GM19239 (cell line): ENCODE measurements at places on chromosomes 12 and 14.

DNA sequence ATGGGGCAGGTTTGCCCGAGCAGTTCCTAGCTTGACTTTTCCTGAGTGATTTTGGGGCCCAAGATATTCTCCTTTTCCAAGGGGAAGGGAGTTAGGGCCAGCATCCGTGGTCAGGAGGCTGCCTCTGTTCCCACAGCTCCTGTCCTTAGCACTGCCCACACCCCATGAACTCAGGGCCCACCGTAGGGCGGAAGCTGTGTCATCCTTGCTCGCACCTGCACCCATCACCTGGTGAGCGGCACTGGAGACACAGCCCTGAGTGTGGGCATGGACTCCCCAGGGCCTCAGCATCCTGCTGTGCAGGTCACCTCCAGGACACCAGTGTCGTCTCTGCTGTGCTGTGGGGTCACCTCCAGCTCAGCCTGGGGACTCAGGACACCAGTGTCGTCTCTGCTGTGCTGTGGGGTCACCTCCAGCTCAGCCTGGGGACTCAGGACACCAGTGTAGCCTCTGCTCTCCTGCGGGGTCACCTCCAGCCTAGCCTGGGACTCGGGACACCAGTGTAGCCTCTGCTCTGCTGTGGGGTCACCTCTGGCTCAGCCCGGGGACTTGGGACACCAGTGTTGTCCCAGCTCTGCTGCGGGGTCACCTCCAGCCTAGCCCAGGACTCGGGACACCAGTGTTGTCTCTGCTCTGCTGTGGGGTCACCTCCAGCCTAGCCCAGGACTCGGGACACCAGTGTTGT is 322.9 kb downstream of the ADGRD1 start:
- no peak for DNase-seq

DNA sequence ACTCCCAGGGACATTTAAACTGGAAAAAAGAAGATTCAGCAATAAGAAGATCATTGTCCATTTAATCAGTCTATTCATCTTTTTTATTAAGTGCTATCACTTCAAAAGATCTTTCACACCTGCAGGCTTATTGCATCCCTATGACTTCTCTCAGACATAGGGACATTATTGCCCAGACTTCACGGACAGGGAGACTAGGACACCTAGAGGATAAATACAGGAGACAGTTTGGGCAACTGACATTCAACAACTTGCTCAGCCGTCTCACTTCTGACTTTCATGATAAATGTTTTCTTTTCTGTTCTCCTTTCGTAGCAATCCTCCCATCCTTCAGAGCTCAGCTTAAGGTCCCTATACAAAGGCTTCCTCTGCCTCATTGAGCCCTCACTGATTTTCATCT is 84.3 kb downstream of the TMEM30B start:
- DNase-seq: no peak

DNA sequence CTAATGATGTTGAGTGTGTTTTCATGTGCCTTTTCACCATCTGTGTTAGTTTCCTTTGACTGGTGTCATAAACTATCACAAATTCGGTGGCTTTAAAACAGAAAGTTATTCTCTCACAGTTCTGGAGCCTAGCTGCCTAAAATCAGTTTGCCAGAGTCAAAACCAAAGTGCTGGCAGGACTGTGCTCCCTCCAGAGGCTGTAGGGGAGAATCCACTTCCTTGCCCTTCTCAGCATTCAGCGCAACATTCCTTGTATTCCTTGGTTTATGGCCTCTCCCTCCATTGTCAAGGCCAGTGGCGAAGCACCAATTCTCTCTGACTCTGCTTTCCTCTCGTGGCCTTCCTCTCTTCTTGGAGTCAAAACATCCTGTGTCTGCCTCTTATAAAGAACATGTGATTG is 174.2 kb upstream of the PDE3A start:
- no peak for DNase-seq

- DNase-seq: no peak
Observed at GRCh38 chr12:130540376-130540775, 175.7 kb downstream of the RIMBP2 start.

GRCh38 chr12:58263816-58264215 is 322.4 kb downstream of the ATP23 start:
- no peak for DNase-seq

DNA sequence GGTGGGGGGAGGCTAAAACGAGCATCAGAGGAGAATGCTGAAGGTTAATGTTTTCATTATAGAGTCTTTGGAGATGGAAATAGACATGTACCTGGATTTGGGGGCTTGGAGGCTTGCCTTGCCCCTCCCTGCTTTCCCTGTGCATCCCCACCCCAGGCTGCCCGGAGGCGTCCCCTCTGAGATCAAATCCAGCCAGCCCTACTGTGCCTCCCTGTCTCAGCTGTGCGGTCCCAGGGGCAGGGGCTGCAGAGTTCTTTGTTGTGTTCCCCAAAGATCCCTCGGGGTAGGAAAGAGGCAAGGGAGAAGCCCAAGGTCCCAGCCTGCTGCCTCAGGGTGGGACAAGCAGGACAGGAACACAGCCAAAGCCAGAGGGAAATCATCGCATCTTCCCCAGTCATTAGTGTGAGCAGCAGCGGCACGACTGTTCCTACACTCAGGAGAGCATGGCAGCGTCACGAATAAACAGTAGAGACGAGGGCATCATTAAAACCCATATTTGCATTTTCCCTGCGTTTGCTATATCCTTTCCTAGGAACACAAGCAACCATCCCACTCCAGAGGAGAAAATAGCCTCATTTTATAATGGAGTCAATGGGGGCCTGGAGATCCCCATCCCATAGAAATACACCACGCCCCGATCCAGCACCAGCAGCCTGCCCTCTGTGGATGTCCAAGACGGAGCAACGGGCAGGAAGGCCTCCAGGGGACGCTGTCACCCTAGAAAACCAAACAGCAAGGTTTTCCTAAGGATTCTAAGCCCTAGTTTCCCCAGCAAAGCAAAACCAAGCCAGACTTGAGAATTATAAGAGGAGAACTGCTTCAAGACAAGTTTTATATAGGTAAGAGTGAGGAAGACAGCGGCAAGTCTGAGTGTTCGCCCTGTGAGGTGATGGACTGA is 32.4 kb downstream of the ANO2 start:
- no peak for DNase-seq

DNA sequence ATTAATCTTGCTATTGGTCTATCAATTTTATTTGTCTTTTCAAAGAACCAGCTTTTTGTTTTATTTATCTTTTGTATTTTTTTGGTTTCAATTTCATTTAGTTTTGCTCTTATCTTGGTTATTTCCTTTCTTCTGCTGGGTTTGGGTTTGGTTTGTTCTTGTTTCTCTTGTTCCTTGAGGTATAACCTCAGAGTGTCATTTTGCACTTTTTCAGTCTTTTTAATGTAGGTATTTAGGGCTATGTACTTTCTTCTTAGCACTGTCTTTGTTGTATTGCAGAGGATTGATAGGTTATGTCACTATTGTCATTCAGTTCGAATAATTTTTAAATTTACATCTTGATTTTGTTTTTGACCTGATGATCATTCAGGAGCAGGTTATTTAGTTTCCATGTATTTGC is 92.7 kb upstream of the DCD start:
- DNase-seq: no peak

- DNase-seq: no peak
Observed at GRCh38 chr14:34693228-34693939, 21.0 kb downstream of the CFL2 start.

DNA sequence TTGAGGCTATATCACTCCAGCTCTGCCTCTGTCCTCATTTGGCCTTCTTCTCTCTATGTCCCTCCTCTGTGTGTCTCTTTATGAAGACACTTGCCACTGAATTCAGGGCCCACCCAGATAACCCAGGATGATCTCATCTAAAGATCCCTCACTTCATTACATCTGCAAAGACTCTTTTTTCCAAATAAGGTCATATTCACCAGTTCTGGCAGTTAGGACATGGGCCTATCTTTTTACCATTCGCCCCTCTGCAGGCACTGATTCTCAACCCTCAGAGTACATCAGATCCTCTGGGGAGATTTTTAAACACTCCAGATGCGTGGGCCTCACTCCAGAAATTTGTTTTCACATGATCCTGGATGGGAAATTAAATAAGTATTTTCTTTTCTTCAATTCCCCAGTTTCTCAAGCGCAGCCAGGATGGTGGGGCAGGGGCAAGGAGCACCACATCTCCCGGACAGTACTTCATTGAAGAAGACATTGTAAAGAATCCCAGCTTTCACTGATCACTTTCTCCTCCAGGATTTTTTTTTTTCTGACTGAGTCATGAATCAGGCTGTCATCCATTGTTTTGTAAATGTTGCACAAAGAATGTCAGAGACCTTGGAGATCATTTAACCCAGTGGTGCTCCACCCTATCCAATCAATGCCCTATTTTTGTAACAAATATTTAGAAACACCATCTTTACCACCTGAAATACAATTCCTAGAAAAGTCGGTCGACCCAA is 27.4 kb downstream of the CRACR2A start:
- no peak for DNase-seq

DNA sequence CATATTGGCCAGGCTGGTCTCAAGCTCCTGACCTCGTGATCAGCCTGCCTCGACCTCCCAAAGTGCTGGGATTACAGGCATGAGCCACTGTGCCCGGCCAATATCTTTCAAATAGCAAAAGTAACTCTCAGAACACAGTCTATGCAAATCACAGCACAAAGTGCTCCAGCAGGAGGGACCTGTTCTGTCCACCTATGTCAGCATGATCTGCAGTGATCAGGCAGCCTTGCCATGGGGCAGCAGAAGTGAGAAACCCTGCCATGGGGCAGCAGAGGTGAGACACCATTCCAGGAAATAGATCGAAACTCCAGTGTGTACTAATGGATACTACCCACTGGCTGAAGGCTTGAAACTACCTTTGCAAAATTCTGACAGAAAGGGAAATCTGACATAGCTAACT is 78.5 kb upstream of the EIF5 start:
- DNase-seq: no peak

DNA sequence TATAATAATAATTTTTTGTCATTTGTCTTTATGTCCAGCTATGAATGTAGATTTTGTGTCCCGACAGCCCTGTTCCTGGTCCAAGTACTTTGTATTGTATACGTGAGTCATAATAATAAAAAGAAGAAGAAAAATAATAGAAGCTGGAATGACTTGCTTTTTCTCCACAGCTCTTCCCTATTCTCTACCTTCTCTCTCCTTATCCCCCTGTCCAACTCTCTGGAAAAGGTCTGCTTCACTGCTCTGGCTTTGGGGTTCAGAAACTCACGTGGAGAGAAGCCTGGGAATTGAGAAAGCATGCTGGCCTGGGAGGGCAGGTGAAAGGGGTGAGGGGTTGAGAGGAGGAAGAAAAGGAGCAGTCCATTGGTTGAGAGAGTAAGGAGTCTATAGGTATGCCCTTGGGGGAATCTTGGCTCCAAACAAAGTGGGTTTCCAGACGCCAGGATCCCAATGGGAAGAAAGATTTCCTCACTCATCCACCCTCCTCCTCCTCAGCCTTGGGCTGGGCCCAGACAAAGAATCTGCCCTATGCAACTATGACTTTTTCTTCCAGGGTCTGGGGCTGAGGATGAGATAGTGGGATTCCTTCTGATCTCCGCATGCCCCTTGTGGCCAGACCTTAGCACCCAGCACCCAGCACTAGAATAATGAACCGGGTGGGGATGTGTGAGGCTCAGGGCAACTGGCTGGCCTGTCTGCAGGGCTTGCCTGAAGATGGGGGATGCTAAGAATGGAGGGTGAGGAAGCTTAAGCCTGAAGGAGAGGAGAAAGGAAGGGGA is 4.0 kb downstream of the HOXC8 start:
- no peak for DNase-seq

GRCh38 chr14:64986648-64987437 is at the start of gene FNTB:
FNTB (plus strand) TSS chr14:64986895; CDS start chr14:64986954, 59 bp downstream.
- peak; percentile 84 for DNase-seq

DNA sequence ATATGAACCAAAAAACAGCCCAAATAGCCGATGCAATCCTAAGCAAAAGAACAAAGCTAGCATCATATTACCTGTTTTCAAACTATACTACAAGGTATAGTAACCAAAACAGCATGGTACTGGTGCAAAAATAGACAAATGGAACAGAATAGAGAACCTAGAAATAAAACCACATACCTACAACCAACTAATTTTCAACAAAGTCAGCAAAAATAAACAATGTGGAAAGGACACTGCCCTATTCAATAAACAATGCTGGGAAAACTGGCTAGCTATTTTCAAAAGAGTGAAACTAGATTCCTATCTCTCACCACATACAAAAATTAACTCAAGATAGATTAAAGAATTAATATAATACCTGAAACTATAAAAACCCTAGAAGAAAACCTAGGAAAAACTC is 17.8 kb upstream of the STAB2 start:
- no peak for DNase-seq

DNA sequence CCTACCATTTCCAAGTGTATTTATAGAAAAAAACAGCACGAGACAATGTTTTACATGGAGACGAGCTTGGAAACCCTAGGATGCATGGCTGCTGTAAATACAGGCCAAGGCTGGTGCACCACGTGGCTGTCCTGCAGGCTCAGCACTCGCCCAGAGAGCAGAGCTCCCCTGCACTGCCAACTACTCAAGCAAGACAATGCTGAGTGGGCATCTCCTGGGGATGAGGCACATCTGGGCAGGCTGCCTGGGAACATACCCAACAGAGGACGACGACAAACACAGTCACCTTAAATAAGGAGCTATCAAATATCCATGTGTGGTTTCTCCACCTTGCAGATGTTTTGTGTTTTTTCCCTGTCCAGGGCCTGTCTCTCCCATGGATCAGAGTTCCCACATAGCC is 128.3 kb upstream of the PRMT8 start:
- no peak for DNase-seq

GRCh38 chr12:67981287-67982162 is 7.7 kb upstream of the IFNG-AS1 start:
- DNase-seq: no peak

DNA sequence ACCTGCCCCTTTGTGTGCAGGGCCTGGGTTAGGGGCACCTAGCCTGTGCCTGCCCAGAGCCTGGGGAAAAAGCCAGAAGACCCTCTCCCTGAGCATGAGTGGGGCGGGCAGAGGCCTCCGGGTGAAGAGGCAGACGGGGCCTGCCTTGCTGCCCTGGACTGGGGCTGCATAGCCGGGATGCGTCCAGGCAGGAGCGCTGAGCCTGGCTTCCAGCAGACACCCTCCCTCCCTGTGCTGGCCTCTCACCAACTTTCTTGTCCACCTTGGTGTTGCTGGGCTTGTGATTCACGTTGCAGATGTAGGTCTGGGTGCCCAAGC is 216.1 kb downstream of the TMEM121 start:
- DNase-seq: no peak

GRCh38 chr14:75238756-75239455 is 39.7 kb upstream of the FOS start:
- no peak for DNase-seq

DNA sequence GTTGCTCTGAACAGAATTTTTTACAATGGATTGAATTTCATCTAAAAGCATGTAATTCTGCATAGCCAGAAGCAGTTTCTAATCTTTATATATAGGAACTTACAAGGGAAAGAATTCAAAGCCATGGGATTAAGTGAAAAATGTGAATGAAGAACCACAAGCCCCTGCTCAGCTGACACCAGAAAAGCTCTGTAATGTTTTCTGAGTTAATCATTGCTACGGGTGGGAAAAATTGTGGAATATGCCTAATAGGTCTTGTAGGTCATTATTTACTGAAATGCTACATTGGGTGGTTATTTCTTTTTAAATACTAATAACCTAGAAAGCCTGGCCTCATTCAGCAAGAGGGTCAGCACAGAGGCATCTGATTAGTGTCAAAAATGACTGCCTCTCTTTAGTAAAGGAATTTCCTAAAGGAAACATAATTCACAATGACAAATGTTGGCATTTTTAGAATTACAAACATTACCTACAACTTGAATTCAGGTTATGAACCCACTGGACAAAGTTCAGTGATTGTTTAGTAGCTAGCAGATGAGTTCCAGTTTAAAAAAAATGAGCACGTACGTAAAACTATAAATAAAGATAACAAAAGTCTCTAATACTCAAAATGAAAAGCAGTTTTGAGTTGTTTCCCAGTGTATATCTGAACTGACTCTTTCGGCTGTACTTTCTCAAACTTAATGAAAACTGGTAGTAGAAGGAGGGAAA is 75.3 kb downstream of the BMP4 start:
- DNase-seq: no peak
